IMR-90 (cell line): ENCODE measurements at places on chromosomes 1 and 21. TPM values are rescaled to one million over a fixed set of nuclear protein-coding genes. Genes with fewer than 3 reads are reported as not detected.
A peak's percentile ranks its signal among the peaks of the same experiment; 100 is the strongest.

GRCh38 chr21:36209626-36210171, 53.1 kb downstream of the DOP1B start:
- peak; percentile 82 for DNase-seq

DNA sequence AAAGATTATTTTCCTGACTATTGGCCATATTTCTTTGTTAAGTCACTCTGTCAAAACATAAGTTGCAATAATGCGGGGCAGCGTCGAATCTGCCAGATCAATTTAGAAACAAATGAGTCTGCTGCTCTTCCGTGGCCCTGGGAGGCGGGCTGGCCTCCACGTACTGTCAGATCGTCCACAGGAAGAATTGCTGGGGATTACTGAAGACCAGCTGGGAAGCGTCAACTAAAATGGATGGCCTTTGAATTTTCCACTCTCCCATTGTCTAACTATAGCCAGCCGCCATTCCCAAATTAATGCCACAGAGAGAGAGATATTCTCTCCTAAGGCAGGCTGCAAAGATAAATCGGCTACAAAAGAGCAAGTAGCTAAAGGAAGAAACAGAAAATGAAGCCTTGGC, 560.2 kb downstream of the SMYD3 start:
- DNase-seq = no peak

- DNase-seq = peak; percentile 54
Measured at GRCh38 chr1:29912425-29912824, 676.1 kb downstream of the PTPRU start.

Gene S100A5
- total RNA-seq = 0.56 TPM in 1 of 2 replicates, not detected in the other

Gene C1orf159
- 2.5 and 2.9 TPM in 2 replicates for total RNA-seq

DNA sequence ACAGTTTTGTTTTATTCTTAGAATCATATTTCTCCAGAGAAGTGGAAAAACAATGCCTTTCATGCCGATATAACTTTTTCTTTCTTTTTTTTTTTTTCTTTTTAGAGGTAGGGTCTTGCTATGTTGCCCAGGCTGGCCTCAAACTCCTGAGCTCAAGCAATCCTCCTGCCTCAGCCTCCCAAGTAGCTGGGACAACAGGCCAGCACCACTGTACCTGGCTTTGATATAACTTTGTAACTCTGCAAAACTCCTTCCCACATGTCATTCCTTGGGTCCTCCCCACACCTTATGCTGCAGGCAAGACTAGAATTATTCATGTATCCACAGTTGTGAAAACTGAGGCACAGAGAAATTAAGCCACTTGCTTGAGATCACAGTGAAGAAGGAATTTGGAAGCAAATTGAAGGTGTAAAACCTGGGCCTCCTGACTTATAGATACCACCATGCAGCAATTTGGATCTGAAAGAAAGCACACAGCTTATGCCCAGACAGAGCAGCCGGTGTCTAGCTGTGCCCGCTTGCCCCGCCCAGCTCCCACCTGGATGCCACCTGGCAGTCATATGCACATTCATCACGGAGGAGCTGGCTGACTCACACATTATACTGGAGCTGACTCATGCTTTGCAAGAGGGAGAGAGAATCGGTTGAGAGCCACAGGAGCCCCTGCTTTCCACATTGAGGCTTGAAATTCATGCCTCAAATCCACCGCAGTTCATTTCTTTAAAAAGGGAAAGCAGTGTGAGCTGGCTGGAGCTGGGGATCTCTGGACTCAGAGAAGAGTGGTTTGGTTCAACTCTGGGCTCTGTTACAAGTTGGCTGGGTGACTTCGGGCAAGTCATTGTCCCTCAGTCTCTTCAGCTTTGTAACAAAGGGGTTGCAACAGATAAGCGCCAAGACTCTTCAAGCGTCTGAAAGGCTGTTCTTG, 8.3 kb upstream of the SLC2A1 start:
- DNase-seq = peak; percentile 96

Gene CHIA
- total RNA-seq = not detected in 2 replicates

DNA sequence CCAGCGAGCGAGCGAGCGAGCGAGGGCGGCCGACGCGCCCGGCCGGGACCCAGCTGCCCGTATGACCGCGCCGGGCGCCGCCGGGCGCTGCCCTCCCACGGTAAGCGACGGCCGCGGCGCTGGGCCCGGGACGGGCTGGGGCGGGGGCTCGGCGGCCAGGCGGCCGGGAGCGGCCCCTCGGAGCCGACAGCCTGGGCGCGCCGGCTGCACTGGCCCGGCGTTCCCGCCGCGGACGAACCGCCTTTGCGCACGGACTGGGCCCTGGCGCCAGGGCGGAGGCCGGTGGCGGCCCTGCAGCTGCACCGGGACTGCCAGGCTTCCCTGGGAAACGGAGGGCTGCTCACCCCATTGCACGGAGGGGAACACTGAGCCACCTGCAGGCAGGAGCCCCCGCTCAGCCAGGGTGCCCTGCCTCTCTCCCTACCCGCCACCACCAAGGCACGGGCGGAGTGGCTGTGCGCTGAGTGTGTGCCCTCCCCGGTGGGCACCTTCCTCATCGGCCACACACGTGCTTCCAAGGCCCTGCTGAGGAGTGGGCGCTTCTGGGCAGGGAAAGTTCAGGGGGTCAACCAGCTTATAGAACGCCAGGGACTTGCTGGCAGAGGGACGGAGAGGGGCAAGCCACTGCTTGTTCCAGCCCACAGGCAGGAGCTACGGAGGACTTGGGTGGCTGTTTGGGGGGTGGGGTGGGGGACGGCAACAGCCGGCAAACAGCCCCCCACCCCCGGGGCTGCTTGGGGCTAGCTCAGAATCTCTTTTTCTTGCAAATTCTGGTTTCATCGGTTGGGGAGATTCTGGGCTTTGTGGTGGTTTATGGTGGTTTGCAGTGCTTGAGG, 532 bp downstream of the CSF1 start:
- no peak for DNase-seq

- no peak for DNase-seq
Measured at GRCh38 chr1:152444045-152444444, 30.0 kb upstream of the CRNN start.

Gene TCEA3
- total RNA-seq = 3.0 and 3.3 TPM in 2 replicates

- DNase-seq = no peak
Measured at GRCh38 chr1:30133414-30134055, 589.9 kb downstream of the MATN1 start.

Gene AGT
- total RNA-seq = under 0.01 and 0.18 TPM in 2 replicates

Gene CCT3
- total RNA-seq = 595 and 637 TPM in 2 replicates

GRCh38 chr1:30345491-30346130, 377.8 kb downstream of the MATN1 start:
- no peak for DNase-seq

- peak; percentile 11 for DNase-seq
Measured at GRCh38 chr1:32870615-32871363, at the start of gene FNDC5. Gene FNDC5 (minus strand): TSS chr1:32870912.

Gene SELENOF
- total RNA-seq = 60.0 and 128 TPM in 2 replicates

DNA sequence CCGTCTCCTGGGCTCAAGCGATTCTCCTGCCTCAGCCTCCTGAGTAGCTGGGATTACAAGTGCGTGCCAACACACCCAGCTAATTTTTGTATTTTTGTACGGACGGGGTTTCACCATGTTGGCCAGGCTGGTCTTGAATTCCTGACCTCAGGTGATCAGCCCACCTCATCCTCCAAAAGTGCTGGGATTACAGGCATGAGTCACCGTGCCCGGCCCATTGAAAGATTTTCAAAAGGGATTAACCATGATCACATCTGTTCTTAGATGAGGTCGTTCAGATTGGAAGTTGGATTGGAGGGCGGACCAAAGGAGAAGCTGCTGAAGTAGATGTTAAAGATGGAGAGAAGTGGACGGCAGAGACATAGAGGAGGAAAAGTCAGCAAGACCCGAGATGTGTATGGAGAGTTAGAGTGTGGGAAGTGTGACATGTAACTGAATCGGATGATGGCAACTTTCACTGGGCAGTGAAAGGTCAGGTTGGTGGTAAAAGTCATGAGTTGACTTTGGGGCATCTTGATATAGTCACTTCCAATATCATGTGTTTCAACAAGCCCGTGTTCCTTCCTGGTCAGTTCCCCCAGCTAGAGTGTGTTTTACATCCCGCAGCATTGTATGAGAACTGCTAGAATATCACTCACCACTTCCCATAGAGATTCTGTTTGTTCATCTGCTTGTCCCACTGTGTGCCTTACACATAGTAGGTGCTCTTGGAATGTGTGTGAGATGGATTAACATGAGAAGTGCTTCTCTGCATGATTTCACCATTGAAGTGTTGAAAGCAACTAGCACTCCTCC, 54.4 kb upstream of the TINAGL1 start:
- DNase-seq = no peak

DNA sequence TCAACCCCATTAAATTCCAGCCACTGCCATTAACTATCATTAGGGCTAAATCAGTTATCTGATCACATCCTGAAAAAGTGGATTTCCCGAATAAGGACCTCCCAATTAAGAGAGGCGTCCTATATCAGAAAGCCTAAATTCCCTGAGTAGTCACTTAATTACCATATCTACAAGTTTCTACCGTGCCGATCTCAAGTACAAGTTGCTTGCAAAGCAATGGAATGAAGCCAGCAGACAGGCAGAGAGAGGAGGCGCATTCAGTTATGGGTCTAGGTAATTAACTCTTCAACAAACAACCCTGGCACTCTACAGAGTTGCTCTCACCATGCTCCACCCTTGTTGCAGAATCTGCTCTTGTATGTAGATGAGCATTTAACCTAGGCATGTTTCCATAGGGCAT, 494.6 kb upstream of the RUNX1 start:
- DNase-seq = no peak

Gene FCRL1
- total RNA-seq = not detected in 2 replicates

Gene KCND3
- total RNA-seq = under 0.01 TPM in 2 replicates

DNA sequence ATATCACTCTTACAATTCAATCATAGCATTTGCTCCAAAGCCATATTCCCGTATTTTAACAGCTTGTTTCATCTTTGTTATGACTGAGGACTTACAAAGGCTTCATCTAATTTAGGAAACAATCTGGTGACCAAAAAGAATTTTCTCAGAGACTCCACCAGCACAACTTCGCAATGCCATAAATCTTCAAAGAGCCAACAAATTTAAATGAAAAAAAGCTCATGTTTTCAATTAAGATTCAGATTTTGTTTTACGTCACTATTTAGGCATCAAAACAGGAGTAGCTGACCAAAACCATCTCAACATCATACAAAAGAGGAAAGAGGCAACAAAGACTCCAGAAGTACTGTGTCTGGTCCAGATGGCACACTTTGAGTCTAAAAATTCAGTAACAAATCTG, 373.3 kb downstream of the TTLL7 start:
- DNase-seq = no peak

GRCh38 chr1:54283635-54284385, 83.8 kb downstream of the MRPL37 start:
- DNase-seq = no peak

Gene PTPN7
- total RNA-seq = not detected in 2 replicates

Gene MYOM3
- total RNA-seq = not detected in 2 replicates

DNA sequence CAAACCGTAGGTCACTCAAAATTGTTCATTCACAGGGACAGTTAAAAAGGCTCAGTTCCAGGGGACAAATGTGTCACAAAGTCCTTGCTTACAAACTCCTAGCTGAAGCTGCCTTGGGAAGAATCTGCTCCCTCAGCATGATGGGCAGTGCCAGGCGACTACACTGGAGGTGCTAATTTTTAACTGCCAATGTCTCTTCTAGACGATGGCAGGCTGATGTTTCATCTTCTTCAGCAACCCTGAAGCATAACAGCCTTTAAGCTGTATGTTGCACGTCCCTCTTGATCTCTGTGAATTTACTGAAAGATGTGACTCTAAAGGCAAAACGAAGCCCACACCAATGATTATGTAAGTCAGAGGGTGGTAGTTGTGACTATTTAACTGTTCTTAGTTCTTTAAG, 11.3 kb downstream of the COA7 start:
- no peak for DNase-seq

Gene ATP1A2
- total RNA-seq = under 0.01 and 0.28 TPM in 2 replicates

GRCh38 chr1:194281376-194281775, 1095.0 kb upstream of the B3GALT2 start:
- DNase-seq = no peak

Gene FMN2
- total RNA-seq = 35.8 and 50.0 TPM in 2 replicates

- DNase-seq = peak; percentile 11
Measured at GRCh38 chr21:36386031-36386642, 945 bp downstream of the CHAF1B start.

DNA sequence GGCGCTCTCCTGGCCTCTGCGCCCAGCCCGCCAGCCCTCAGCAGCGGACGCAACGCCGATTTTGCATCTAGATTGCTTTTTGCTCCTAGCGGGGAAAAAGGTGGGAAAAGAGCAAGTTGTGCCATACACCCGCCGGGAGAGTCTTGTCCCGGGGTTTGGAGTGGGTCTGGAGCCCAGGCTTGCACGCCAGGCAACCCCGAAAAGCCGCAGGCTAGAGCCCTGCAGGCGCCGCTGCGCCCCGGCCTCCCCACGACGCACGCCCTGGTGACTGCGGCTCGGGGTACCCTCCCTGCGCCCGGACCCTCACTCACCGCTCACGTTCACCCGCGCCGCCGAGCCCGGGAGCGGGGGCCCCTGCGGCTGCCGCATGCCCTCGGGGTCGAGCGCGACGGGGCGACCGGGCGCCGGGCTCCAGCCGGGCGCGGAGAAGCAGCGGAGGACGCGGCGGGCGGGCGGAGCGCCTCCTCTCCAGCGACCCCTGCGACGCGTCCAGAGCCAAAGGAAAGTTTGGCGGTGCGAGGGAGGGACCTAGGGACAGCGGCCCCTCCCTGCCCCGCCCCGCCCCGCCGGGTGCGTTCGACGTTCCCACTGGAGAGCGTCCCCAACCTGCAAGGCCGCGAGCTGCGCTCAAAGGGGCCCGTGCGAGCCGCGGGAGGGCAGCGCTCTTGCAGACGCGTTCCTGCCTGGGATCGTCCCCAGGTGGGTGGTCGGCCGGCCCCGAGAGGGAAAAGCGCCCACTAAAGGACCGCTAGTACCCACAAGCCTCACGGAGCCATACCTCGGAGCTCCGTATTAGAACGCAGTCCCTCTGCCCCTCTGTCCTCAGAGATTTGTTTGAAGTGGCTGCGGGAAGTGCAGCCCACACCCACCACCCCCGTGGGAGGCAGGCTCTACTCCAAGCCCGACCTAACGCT, at the start of gene LPAR3:
TSS of gene LPAR3 (minus strand) at position 502 of the 914 bp plus-strand sequence. CDS start 27,086 bp downstream, outside the sequence.
- DNase-seq = no peak

- DNase-seq = no peak
Measured at GRCh38 chr1:101194746-101195145, 42.1 kb upstream of the S1PR1 start.

Gene IL22RA1
- total RNA-seq = not detected in 2 replicates

DNA sequence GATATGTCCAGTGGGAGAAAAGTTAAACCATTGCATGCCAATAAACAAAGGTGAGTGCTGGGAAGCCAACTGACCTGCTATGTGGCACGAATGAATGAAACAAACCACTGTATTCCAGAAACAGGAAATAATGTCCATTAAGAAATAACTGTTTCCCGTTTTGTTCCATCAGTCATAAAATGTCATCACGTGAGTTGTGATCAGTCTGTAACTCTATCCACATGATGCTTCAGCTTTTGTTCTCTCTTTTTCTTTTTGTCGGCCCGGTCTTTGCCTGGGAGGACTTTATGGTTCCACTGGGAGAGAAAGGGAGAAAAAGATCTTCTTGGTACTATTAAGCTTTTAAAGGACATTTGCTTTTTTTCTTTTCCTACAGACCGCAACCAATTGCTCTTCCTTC, 179.9 kb downstream of the TGFB2 start:
- DNase-seq = no peak

Gene IKBKE
- total RNA-seq = 21.4 and 24.0 TPM in 2 replicates

Gene PRR9
- total RNA-seq = not detected in 2 replicates

Gene TEDDM1
- not detected in 2 replicates for total RNA-seq
